Heart right ventricle (tissue), 16 donors: ENCODE measurements at places on chromosomes 16 and 17. TPM values are rescaled to one million over a fixed set of nuclear protein-coding genes. Genes with fewer than 3 reads are reported as not detected.
A peak's percentile ranks its signal among the peaks of the same experiment; 100 is the strongest.

DNA sequence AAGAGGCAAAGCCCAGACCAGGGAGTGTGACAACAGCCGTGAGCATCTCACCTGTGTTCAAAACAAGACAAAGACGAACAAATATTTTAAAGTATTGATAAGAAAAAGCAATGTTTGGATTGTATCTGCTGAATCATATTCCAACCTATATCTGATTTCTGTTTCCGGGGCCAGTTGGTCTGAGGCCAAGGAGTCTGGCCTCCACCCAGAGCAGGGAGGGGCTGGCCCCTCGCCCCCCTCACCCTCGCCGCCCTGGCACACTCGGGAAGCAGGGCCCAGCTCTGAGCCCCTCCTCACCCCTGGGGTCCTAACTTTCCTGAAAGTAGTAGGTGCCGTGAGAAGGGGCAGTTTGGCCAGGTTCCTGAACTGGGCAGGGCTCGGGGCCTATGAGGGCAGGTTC is 48.0 kb downstream of the ACTG1 start:
- DNase-seq = no peak

GRCh38 chr16:86984343-86984742 is 332.8 kb downstream of the C16orf95 start:
- no peak for DNase-seq

The HASPIN gene
- not detected for polyA plus RNA-seq

DNA sequence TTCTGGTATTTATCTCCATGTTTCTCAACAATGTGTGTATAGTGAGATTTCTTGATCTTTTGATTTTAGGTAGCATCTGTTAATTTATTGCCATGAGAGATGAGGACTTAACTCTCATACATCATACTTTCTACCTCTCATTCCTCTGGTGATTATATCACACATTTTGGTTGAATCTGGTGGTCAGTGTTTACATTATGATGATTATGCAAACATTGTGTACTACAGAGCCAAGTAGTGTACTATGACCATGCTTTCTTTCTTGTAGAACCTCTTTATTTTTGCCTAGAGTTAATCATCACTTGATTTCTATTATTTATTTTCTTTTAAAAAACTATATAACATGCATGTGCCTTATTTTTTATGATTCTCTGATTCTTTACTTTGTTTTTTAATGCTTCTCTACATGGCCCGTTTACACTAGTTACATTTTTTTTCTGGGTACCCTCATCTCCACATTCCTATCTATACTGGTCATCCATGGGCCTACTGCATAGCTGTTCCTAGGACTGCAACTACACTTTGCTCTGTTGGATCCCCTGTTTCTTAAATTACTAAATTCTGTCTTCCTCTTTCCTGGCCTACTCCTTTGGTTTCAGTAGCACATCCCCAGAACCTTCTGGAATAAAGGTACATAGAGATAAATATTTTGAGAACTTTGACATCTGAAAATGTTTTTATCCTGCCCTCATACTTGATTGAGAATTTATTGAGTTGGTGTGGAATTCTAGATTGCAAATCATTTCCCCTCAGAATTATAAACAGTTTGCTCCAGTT is 63.0 kb upstream of the LRRC37A3 start:
- no peak for DNase-seq

- no peak for DNase-seq
These were observed 7.6 kb downstream of the KRT24 start for GRCh38 chr17:40695874-40696472.

DNA sequence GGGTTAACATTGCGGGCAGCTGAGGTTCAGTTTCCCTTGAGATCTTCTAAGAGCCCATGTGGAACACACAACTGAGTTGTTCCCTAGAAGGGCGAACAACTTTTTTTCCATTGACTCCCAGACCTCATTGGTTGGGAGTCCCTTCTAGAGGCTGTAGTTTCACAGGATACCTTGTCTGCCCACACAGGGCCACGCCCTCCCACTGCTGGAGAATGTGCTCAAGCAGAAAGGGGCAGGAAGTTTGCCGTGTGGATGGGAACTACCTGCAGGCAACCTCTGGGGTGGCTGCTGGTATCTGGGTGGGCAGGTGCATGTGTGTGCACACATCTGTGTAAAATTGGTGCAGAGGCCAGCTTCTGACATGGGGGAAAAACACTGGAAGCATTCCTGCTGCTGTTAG is 178.8 kb upstream of the PSMD7 start:
- DNase-seq = no peak

The TSPOAP1 gene
- polyA plus RNA-seq = 35.6 TPM

DNA sequence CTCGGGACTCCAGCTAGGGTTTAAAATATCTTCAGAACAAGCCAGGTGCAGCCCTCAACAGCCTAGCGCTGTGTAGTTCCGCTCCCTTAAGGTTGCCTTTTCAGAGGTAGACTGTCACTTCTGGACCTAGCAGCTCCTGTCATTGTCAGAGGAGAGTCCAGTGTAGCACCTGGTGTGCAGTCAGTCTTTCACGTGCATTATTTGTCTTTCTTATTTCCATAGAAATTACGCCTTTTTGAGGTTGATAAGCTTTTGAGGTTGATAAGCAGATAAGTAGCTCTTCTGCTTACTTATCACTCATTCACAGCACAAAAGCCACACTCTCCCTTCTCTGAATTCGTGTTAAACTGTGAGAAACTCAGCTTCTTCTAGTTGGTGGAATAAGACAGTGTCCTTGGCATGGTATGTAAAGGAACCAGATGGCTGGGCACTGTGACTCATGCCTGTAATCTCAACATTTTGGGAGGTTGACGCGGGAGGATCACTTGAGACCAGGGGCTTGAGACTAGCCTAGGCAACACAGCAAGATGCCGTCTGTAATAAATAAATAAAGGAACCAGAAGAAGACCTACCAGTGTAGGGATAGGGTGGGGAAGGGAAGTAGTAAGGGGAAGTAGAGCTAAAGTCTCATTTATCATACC is 10.2 kb downstream of the EEF2K start:
- DNase-seq = no peak

DNA sequence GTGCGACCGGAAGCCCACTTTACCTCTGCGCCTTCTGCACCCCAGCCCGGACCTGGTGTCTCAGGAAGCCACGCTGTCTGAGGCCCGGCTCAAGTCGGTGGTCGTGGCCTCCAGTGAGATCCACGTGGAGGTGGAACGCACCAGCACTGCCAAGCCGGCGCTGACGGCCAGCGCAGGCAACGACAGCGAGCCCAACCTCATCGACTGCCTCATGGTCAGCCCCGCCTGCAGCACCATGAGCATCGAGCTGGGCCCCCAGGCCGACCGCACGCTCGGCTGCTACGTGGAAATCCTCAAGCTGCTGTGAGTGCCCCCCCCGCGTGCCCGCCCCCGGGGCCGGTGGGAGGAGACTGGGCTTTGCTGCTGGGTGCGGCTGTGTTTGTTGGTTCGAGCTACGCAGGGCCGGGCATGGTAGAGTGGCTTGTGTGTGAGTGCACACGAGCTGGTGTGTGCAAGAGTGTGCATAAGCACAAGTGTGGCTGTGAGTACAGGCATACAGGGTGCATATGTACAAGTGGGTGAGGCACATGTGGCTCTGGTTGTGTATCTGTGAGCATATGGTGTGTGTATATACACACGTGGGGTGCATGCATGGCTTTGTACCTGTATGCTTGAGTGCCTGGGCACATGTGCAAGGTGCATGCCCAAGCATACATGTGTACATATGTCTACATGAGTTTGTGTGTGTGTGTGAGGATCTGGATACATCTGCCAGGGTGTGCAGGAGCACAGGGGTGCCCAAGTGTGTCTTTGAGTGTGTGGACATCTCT is 100.6 kb upstream of the PLCG2 start:
- DNase-seq = no peak

GRCh38 chr17:32894245-32894644 is 17.3 kb upstream of the MYO1D start:
- no peak for DNase-seq

The CES1 gene
- 5.8 TPM for polyA plus RNA-seq

GRCh38 chr16:31386157-31386984 is 6.8 kb upstream of the ITGAD start:
- DNase-seq = no peak

DNA sequence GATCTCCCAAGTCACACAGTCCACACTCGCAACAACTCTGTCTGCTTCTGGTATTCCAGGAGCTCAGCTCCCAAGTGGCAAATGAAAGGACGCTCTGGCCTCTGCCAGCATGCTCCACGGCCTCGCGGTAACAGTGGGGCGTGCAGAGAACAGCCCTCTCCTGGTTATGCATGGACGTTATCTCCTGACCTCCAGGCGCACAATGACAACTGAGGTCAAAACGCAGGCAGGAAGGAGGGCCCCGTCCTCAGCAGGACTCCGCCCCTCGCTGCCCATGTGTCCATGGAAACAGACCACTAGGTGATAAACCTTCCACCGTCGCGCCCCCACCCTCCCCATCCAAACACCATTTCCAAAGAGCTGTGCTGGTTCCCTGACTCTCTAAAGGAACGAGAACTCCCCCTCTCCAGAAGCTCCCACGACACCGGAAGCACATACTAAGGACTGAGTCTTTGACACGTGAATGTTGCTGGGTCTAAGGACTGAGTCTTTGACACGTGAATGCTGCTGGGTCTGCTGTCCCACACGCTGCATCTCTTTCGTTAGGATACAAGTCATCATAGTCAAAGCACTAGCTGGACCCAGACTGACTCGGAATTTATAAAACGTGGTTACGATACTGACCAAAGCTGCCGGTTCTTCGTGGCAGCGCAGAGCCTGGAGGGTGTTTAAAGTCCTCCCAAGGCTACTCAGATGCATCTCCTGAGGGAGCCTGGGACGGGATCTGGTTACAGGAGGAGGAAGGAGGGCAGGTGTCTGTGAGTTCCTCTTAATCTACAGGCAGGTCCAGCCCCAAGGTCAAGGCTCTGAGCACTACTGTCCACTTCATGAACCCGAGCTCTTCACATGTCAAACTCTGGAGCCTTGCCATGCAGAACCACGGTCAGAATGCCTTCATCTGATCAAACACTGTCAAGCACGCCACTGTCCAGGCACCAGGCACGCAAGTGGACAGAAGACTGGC is 43.9 kb downstream of the KLHDC4 start:
- no peak for DNase-seq

DNA sequence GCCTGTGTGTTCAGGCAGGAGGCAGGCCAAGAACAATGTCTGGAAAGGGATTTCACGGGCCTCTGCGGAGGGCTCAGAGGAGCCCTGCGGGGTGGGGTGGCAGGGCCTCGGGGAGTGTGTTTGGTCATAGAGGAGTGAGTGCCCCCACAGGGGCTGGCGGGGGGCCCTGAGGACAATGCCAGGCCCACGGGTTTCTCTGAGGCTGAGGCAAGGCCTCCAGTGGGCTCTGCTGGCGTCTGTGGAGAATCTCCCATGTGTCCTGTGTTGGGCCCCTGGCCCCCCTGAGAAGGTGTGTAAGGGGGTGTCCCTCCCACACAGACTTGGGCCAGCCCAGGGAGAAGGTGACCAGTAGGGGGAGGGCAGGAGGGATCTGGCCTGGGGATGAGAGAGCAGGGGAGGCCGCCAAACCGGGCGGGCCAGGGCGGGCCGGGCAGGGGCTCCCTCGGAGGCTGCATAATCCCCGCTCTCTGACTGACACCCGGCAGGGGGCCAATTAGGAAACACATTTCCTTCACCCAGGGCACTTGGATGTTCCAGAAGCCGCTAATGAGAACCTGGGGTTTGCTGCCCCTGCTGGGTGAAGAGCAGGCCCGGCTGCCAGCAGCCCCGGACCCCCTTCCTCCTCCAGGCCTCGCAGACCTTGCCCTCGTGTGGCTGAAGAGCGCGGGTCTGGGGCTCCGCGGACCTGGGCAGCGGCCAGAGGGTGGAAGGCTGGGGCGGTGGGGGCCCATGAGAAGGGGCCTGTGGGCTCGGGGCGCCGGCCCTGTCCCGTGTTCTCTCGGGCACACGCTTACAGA is 204.2 kb downstream of the NTN1 start:
- DNase-seq = no peak

The TMEM114 gene
- polyA plus RNA-seq = not detected

GRCh38 chr17:44360144-44360533 is 3.5 kb downstream of the FAM171A2 start:
- DNase-seq = no peak

DNA sequence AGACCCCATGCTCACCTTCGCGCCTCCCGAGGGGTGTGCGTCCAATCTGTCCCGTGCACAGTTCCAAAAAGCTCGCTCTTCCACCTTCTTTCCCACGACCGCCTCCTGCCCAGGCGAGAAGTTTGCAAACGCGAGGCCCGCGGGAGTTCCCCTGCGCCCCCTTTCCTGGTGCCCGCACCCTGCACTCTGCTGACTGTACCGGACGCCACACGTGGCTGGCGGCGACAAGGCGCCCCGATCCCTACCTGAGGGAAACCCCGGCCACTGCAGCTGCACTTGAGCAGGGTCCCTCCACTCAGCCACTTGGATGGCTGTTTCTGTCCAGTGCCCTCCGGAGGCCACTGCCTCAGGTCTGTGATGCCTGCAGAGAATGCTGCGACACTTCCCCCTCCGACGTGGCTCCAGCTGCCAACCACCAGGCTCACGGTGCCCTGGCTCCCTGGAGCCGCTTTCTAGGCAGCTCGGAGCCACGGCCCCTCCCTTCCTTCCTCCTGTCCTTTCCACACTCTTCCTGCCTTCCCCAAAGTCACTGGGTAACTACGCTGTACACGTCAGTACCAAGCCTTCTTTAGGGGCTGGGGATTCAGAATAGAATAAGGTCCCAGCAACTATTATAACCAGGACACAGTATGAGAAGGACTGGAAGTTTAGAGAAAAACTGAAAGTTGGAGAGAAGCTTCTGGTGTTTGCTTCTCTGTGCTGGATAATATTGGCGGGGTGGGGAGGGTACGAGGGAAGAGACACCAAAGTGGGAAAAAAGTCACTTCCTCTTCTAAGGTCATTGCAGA is at the start of gene MLKL:
TSS of gene MLKL (minus strand) at position 425 of the 788 bp plus-strand sequence. CDS start 5,105 bp downstream, outside the sequence.
- DNase-seq = peak; percentile 64

The NETO2 gene
- polyA plus RNA-seq = 4.1 TPM

The DCTPP1 gene
- 42.6 TPM for polyA plus RNA-seq
